Suppressor macrophage treated with lipopolysaccharide for 1 hour (primary cell): ENCODE measurements at places on chromosomes 12 and 14.

DNA sequence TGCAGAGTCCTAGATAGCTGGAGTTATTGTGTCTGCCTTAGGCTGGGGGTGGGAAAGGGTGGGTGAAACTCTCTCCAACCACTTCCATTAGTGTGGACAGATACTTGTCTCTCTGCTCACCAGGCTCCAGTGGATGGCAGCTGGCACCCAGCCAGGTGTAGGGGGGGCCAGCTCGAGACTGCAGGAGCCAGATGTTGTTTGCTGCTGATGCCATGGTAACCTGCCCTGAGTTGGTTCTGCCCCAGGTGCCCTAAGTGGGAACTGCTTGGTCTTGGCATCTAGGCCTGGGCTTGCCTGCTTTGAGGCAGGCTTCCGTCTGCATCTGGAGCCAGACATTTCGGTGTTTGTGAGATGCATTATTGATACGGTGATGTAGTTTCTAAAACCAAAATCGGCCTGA is 82.2 kb downstream of the ADCK1 start:
- DNase-seq: no peak

- DNase-seq: no peak
Measured at GRCh38 chr14:101991352-101991751, 27.0 kb downstream of the DYNC1H1 start.

DNA sequence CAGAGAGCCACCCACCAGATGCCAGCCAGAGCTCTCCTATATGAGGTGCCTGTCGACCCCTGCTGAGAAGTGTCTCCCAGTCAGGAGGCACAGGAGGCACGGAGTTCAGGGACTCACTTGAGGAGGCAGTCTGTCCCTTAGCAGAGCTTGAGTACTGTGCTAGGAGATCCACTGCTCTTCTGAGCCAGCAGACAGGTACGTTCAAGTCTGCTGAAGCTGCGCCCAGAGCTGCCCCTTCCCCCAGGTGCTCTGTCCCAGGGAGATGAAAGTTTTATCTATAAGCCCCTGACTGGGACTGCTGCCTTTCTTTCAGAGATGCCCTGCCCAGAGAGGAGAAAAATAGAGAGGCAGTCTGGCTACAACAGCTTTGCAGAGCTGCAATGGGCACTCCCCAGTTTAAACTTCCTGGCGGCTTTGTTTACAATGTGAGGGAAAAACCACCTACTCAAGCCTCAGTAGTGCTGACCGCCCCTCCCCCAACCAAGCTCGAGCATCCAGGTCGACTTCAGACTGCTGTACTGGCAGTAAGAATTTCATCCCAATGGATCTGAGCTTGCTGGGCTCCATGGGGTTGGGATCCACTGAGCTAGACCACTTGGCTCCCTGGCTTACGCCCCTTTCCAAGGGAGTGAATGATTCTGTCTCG is 146.7 kb upstream of the USP15 start:
- no peak for DNase-seq

GRCh38 chr12:51593021-51593420 is 2.0 kb downstream of the SCN8A start:
- DNase-seq: no peak

DNA sequence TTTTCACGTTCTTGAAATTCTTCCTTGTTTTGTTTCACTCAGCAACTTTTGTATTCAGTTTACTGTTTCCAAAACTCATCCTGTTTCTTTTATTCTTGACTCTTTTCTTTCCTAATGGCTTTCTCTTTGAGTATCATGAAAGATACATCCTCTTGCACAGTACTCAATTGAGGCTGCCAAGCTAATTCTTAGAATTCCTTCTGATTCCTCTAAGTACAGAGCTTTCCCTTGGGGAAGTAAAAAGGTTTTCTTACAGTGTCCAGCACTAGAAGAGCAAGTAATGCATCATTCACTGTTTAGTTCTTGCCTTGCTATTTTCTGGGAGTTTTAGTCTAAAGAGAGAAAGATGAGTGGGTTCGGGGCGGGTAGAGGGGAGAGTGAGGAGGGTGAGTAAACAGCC is 154.1 kb downstream of the NEDD1 start:
- DNase-seq: no peak

- no peak for DNase-seq
Measured at GRCh38 chr12:50569321-50569720, 64.5 kb downstream of the DIP2B start.

- peak; percentile 22 for DNase-seq
Measured at GRCh38 chr14:32471181-32471580, 142.1 kb downstream of the AKAP6 start.

- DNase-seq: peak; percentile 46
Measured at GRCh38 chr12:89417246-89417977, 65.1 kb upstream of the DUSP6 start.

GRCh38 chr12:95694136-95694535 is 96.4 kb downstream of the NTN4 start:
- no peak for DNase-seq

DNA sequence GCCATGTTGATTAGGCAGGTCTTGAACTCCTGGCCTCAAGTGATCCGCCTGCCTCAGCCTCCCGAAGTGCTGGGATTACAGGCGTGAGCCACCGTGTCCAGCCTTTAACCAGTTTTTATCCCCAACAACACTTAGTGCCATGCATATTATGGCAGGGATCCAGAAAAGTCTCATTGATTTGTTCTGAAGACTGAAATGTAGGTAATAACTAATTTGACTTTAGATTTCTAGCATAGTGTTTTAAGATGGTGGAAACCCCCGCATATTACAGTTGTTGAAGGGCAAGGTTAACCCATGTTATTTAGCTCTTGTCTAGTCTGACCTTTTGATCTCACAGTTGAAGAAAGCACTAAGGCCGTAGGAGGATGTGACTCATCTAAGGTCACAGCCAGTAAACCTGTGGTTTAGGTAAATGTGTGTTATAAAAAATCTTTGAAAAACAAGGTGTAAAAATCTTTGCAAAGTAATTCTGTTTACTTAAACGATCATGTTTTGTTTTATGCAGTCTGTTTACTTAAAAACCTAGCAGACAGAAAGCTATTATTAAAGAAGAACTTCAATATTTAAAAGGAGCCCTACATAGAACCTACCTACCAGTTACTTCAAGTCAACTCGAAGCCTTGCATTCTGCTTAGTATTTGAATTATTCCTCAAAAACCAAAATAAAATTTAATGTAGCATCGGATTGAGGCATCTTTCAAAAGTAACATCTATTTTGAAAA is 24.8 kb downstream of the BICDL1 start:
- DNase-seq: no peak

GRCh38 chr12:131091976-131092691 is 138.4 kb downstream of the ADGRD1 start:
- DNase-seq: no peak

- no peak for DNase-seq
Measured at GRCh38 chr12:81245907-81246570, 168.2 kb downstream of the ACSS3 start.

DNA sequence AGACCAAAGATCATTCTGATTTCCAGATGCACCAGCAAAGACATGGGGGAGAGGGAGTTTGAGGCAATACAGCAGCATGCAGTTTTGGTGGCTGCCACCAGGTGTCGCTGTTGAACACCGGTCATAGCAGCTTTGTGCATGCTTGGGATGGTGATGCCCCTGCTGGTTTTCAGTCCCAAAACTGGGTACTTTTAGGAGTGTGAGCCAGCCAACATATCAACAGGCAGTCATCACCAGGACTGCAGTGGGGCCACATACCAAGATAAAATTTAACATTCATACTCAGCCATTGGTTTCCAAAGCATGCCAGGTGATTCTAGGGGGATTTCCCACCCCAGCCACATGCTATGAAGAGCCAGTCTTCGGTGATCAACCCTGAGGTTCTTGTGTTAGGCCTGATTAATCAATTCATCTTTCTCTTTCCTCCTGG is 64.2 kb downstream of the PHETA1 start:
- DNase-seq: peak; percentile 54
